Esophagus squamous epithelium (tissue), 5 donors: ENCODE measurements at places on chromosomes 6 and 20.

- no peak for DNase-seq
Measured at GRCh38 chr20:59661153-59661552, 56.8 kb downstream of the PHACTR3 start.

DNA sequence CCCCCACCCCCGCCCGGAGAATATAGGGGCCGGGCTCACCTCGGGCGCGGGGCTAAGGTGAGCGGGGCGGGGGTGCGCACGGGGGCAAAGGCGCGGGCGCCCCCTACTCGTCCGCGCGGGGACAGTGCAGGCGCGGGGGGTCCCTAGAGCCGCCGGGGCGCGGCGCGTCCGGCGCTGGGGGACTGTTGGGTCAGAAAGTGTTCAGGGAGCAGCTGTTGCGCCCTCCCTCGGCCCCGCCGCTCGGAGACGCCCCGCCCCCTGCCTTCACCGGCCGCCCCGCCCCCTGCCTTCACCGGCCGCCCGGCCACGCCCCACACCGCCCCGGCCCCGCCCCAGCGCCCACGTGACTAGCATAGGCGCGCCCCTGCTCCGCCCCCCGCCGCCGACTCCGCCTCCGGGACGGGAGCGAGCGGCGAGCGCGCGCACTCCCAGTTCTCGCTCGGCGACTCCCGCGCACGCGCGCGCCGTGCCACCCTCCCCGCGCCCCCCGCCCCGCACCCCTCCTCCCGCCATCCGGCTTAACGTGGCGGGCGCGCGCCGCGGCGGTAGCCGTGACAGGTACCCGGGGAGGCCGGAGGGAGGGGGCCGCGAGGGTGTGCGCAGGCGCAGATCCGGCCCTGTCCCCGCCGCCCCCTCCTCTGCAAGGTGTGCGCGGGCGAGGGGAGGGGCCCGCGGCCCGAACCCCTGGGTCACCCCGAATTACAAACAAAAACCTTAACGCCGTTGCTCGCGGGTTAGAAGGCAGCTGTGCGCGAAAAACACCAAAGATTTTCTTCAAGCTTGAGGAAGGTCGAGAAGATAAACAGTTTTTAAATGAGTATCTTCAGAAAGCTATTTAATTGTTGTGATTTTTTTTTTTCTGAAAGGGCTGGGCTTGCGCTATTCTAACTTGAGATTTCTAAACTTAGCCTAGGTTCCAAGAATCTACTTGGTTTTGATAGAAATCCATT lies 704 bp upstream of the ZNF217 start:
- DNase-seq: peak; percentile 83

- DNase-seq: no peak
Measured at GRCh38 chr6:73585566-73586415, 65.0 kb upstream of the EEF1A1 start.

DNA sequence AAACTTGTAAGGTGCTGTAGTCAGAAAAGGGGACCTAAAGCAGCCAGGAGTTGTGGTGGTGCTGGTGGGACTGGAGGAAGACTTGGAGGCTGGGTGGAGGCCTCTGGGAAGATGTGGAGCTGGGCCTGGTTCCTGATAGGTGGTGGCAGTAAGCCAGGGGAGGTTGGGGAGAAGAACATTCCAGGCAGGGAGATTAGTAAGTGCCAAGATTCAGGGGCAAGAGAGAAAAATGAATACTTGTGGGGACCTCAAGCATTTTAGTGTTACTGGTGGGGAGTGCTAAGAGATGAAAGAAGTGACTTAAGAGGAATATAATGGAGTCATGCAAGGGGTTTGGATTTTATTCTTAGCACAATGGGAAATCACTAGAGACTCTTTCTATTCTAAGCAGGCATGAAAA lies 79.0 kb upstream of the B3GAT2 start:
- DNase-seq: no peak

- no peak for DNase-seq
Measured at GRCh38 chr6:138988469-138988834, 399 bp upstream of the REPS1 start.

DNA sequence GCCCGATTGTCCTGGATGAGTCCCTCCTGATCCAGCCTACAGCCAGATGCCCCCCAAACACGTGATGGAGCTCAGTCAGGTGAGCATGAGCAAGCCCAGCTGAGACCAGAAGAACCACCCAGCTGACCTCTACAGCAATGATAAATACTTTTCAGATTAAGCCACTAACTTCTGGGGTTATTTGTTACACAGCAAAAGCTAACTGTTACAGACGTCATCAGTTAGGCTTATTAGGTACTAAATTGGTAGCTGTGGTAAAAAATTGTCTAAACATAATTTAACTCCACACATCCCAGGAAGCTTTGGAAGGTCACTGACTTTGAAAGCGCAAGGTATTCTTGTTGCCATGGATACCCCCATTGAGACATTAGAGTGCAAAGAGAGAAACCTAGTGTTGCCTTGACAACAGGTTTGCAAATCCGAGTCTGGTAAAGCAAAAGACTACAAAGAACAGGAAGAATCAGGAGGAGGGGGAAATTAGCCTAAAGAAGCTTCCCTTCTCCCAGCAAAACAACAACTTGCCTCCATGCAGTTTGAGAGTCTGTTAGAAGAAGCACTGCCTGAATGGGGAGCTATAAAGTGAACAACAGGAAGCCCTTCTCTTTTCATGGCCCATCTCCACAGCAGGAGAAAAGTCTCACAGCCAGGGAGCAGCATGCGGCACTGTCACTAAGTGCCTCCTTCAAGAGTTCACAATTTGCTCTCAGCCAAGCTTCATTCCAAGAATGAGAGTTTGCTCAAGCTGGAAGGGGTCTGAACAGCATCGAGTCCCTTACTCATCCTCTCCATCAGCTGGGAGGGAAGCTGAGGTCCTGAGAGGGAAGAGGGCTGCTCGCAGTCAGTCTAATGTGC lies 41.7 kb upstream of the ZNF831 start:
- no peak for DNase-seq

DNA sequence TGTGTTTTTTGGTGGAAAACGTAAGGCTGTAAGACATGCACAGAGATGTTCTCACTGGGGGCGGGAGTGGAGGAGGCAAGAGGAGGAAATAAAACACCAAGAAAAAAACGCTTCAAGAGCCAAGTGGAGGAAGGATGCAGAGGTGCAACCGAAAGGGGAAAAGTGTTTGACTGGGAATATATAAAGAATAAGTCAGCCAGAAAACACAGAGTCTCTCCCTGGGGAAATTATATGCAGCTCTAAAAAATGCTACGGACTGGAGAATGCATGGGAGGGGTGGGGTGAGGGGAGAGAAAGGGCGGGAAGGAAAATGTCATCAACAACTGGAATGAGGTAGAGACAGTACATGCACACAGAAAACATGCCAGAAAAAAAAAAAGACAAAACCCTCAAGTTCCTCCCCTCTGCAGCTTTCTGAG lies 133.5 kb downstream of the SCML4 start:
- DNase-seq: no peak

DNA sequence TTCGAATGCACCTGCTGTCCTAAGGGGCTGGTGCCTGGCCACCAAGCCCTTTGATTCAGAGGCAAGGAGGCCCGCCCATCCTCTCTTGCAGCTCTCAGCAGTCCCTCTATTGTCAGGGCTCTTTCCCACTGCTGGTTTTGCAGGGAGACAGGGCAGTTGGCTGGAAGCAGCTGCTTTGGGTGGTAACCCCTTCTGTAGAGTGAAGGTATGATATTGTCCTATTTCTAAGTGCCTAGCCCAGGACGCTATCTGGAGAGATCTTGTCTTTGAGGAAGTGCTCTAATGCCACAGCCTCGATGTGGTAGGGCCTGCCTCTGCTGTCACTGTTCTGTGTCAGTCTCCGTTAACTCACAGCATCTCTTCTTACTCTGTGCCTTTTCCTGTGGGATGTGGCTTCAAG lies 5.6 kb downstream of the PLCG1 start:
- no peak for DNase-seq

GRCh38 chr6:166386111-166386510 lies 3.4 kb upstream of the MPC1 start:
- DNase-seq: no peak

- DNase-seq: no peak
Measured at GRCh38 chr6:3211681-3212080, 15.8 kb downstream of the TUBB2B start.

DNA sequence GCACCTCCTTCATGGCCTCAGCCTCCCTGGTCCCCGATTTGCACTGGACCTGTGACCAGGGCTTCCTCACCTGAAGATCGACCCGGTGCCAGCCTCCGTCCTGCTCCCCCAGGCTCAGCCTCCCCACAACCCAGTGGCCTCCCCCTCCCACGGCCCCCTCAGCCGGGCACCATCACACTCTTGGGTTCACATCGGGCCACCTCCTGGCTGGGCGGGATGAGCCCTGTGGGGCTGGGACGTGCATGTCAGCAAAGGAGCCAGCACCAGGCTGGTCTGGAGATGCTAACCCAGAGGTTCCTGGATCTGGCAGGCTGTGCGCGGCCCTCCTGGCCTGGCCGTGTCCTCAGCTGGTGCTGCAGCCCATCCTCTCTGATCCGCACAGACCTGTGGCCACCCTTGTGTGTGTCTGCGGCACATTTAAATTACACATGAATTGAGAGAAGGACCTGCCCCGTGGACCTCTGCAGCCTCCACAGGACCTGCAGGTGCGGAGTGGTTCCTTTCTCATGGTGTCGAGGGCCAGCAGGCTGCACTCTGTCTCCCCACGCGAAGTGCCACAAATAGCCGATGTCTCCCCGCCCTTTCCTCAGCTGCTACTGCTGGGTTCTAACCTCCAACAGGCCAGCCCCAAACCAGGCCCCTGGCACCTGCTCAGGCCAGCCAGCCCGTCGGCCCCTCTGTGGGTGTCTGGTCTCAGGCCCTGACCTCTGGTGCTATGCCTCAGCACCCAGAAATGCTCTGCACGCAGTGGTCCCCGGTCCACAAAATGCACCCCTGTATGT lies 237.5 kb downstream of the ERMARD start:
- no peak for DNase-seq

DNA sequence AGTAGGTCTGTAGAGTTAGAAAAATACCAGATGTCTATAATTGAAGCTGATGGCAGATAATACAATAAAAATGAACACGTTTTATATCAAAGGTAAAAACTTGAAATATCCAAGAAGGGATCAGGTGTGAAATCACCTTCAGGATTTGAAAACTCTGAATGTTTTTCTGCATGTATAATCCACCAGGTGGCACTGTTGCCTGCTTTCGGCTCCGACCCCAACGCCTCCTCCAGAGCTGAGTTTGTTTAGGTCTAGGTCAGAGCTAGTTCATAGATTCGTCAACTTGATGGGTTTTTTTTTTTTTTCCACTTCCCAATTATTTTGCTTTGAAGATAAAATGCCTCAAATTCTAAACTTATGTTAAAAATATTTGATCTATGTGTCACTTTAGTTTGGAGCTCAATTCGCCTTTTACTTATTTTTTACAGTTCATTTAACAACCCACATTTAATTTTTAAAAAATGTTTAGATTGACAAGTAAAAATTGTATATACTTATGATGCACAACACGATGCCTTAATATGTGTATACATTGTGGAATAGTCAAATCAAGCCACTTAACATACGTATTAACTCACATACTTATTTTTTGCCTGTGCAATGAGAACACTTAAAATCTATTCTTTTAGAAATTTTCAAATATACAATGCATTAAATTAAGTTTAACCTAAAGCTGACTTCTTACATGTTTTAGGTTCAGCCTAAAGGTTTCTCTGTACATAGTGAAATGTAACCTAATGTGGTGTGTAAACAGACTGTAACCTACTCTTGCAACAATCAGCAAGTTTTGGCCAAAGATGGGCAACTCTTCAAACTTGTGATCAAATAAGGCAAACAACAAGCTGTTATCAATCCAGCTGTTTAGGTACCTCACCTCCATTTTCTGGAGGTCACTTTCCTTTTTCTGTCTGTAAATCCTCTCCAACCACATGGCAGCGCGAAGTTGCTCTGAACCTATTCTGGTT lies 39.4 kb upstream of the ENPP4 start:
- DNase-seq: no peak

GRCh38 chr6:144613859-144614258 lies 328.7 kb downstream of the UTRN start:
- no peak for DNase-seq

GRCh38 chr6:138082232-138082631 lies 25.0 kb downstream of the PERP start:
- no peak for DNase-seq

GRCh38 chr6:135258970-135259369 lies 77.9 kb downstream of the MYB start:
- DNase-seq: no peak

- no peak for DNase-seq
Measured at GRCh38 chr6:31049518-31049917, 39.2 kb downstream of the MUC22 start.

DNA sequence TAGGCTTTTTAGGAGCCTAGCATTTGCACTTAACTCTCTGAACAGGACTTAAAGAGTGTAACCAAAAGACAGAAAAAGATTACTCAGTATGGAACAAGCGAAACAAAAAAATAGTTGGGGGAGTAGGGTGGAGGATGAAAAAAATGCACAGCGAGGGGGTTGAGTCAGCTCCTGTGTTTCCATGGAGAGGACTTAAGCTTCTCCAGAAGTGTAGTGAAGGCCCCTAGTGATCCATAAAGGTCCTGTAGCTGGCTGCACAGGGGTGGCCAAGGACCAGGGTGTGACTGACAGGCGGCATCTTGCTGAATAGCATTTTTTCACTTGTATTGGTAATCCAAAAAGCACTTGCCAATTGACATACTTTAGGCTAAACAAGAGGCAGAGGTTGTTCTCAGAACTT lies 533.9 kb downstream of the RFPL4B start:
- DNase-seq: no peak

GRCh38 chr20:17863577-17864292 lies 104.9 kb downstream of the SNX5 start:
- DNase-seq: no peak

- DNase-seq: no peak
Measured at GRCh38 chr6:3371222-3371949, 85.5 kb downstream of the SLC22A23 start.
